Dermis blood vessel endothelial cell (primary cell): ENCODE measurements at places on chromosomes 2 and 18.

DNA sequence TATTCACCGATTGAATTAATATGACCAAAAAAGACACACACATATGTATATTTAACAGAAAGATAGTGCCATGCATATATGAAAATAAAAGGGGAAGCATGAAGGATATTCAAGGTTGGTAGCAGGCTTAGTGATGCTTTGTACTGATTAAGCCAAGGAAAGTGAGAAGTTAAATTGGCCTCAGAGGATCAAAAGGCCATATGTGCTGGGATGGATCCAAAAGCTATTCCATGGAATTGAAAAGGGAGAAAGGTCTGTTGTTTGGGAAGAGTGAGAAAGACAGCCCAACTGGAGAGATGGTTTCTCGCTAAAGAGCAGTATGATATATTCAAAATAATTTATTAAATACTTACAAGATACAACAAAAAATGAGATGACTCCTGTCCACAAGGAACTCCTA is 65.9 kb downstream of the INSIG2 start:
- DNase-seq, result no peak

DNA sequence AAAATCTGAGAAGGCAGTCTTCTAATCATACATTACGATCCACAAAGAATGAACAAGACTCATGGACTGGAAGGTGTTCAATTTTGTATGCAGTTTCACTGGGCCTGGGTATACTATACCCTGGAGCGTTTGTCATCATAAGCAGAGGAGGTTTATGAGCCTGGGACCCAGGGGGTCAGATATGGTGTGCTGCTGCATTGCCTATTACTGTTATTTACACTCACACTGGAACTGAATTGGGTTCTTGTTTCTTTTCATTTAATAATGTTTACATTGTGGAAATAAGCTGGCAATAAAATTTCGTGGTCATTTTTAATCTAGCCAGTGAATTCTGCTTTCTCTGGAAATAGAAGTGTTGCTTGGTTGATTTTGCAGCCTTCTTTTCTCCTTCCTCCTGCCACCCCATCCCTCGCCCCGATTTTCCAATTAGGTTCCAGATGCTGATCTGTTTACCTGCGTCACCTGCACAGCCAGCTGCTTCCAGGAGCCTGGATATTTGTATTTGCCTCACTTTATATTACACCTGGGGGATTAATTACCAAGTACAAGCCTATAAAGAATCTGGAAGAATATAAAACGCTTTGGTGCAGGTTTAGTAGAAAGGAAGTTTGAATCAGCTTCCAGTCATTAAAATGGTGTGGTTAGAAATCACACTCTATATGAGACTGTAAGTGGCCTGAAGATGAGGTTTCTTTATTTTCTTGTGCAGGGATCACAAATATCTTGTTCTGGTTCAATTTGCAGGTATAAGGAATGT is 234.4 kb downstream of the SOCS6 start:
- no peak for DNase-seq

DNA sequence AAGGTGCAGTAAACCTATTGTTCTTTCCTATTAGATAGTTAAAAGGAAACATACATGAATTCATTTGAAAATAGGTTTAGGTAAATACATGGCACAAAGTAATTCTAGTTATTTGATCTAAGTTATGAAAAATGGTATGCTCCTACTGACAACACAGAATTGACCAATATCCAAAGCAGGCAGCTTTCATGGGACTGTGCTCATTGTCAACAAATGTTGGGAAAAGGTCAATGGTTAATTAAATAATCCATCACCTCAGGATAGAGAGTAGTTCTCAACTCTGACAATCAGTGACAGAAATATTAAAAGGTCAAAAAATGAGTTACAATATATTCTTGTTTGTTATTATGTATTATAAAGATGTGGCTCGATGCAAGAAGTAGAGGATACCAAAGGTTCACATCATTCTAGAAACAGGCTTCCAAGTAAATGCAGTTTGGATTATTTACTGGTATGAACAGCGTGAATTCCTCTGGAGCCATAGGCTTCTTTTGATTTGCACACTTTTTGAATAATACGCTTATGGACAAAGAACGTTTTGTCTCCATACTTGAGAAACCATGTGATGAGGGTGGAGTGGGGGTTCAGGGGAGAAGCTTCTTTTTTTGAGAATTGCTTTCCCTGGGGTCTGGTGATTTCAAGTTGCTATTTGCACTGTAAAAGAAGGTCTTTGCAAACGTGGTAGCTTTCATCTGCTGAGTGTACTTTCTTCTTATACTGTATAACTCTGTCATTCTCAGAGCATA is 422.0 kb upstream of the ZEB2 start:
- no peak for DNase-seq

- peak; percentile 21 for DNase-seq
Observed at GRCh38 chr2:67867735-67868134, 195.1 kb downstream of the C1D start.

- DNase-seq, result peak; percentile 49
Observed at GRCh38 chr2:118197011-118197675, 108.9 kb downstream of the INSIG2 start.

DNA sequence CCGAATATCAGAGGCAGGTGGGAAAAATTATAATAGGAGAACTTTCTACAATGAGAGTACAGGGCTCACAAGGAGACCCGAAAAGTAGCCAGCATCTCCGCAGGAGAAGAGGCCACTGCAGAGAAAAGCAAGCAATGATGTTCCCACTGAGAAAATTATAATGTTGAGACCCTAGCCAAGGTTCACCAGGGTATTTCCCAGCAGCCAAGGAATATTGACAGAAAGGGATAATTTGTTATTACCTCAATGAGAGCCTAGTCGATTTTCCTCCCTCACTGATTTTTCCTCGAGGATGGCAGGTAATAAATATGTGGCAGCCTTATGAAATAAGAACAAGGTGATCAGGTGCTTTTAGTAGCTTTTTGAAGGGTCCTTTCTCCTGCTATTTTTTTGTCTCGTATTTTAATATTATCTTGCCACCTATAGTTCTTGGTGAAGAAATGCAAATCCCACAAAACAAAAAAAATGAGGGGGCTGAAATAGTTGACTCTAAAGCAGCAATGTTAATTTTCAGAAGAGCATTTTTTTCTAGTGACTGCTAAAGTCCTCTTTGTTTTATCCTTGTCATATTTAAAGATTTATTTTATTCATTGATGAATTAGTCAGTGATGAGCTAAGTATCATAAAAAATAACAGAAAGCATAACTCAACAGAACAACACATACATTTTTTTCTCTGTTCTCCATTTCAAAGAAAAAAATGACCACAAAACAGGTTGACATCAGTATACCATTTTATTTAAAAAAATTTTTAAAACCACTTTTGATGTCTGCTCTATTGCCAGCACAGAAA is 215.4 kb downstream of the KCNE4 start:
- DNase-seq, result no peak

DNA sequence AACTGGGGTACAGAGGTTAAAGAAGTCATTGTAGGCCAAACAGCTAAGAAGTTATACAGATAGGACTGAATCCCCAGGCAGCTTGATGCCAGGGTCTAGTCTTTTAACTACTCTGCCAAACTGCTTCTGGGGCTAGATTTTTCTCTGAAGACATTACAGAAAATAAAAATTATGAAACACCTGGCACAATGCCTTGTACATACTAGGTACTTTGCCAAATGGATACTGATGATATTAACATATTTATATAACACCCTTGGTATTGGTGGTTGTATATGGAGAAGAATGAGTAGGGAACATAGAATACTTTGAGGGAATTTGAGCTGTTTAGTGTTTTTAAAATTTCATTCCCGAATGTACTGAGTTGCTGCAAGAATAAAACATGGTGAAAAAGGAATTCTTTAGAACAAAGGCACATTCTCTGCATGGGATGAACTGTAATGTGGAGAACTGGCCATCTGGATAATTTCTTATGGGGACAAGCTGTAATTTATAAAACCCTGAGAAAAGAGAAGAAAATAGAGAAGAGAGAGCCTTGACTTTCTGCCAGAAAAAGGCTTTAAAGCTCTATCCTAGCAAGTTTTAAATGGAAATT is 210.9 kb upstream of the TMEM200C start:
- DNase-seq, result no peak

- peak; percentile 3 for DNase-seq
Observed at GRCh38 chr2:61055557-61055956, 10.1 kb upstream of the SANBR start.

DNA sequence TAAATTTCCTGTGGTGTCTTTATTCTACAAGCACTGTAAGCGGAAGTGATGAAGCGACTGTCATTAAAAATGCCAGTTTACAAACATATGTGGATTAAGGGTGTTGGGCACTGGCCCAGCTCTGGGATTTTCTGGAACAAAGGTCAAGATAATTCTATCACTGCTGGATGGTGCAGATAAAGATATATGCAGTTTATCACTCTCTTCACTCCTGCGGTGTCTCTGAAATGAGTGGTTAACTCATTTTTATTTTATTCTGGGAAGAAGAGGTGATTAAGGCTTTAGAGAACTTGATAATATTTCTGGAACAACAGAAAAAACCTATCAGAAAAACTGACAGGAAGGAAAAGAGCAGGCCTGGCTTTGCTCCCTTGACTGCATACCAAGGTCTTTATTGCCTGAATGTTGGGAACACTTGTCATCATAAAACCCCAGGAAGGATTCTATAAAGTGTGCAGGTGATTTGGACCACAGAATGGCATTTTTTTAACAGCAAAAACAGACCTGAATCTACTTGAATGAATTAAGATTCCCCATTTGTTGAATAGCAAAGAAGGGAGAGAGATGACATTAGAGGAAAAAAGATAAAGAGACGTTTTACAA is 32.4 kb downstream of the ABCB11 start:
- peak; percentile 36 for DNase-seq

GRCh38 chr18:60038731-60039130 is 138.9 kb downstream of the PMAIP1 start:
- DNase-seq, result no peak

DNA sequence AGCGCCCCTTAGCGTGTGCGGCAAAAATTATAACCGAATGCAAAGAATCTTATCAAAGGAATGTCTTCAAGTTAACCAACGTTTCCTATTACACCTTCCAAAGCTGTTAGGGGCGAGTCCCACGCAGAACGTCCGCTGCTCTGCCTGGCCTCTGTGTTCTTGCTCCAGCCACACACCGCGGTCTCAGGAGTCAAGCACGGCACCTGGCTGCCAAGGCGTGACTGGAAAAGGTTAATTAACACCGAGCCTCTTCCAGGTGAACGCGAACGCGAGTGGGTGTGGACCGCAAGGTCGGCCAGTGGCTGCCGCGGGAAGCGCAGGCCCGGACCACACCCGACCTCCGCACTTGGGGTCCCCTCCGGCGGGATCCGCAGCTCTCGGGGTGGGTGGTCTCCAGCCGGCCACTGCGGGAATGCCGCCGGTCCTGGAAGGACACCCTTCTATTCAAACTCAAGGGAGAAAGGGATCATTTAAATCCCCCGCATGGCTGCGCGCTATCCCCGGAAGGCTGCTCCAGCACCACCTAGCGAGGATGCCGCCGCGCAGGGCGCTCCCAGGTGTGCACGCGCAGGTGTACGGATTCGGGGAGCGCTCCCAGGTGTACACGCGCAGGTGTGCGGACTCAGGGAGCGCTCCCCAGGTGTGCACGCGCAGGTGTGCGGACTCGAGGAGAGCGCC is 830 bp downstream of the CYB5A start:
- DNase-seq, result no peak

- peak; percentile 46 for DNase-seq
Observed at GRCh38 chr18:57791911-57792310, 11.2 kb downstream of the ATP8B1 start.

- no peak for DNase-seq
Observed at GRCh38 chr2:215107216-215108056, 31.0 kb downstream of the ABCA12 start.

- DNase-seq, result no peak
Observed at GRCh38 chr2:39800752-39801151, 21.7 kb upstream of the THUMPD2 start.

DNA sequence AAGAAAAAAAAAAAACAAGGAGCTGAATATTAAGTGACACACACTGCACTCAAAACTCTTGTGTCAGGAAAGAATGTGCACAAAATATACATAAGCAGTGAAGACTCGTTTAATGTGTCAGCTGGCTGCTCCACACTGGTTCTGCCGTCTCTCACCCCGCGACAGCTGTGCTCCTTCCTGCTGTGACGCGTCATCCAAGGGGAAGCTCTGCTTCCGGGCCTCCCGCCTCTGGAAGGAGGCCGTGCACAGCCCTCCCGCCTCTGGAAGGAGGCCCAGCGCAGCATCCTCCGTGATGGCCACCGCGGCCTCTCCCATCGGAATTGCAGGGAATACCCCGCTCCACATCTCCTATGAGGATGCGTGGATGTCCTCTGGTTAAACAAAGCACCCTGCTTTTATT is 151.0 kb downstream of the HDAC4 start:
- peak; percentile 75 for DNase-seq
